ENCODE measurements at places on chromosomes 1 and 21.

DNA sequence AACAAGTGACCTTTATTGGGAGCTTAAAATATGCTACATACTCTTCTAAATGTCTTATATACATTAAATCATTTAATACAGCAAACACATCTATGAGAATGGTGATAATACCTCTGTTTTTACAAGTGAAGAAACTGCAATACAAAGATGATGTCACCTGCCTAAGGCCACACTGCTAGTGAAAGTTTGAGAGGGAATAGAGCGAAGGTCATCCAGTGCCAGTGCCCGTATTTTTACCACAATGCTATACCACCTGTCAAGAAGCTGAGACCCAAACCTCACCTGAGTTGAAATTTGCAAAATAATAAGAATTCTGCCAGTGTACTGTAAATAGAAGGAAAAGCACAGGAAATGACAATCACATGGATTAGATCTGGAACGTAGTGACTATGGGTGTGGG lies 200.4 kb upstream of the TMPRSS15 start:
- DNase-seq = no peak

DNA sequence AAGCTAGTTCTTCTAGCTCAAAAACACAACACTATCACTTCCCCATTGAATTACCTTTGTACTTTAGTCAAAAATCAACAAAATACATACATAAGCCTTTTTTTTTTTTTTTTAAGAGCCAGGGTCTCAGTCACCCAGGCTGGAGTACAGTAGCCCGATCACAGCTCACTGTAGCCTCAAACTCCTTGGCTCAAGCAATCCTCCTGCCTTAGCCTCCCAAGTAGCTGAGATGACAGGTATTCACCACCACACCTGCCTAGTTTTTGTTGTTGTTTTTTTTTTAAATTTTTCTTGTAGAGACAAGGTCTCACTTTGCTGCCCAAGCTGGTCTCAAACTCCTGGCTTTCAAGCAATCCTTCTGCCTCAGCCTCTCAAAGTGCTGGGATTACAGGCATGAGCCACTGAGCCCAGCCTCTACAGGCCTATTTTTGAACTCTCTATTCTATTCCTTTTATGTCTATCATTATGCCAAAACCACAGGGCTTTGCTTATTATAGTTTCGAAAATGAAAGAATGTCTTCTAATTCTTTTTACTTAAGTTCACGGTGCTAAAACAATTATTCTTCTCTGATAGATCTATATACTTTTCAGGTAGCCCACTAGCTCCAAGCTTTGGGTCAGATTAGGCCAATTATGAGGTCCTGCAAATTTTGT lies 29.6 kb downstream of the GPBP1L1 start:
- no peak for DNase-seq

DNA sequence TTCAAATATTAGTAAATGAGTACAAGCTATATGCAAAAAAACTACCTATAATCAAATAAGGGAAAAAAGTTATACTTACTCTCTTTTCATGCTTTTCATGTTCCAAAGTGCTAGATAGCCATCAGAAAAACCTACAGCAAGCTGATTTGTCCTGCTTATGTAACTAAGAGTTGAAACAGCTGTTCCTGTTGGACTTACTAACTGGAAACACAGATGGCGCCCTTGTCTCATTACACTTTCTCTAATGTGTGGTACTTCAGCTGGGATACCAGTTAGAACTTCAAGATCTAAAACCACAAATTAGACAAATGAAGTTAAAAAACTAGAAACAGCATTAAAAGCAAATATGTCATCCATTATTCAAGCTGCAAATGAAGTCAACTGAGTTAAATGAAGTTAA lies 24.3 kb downstream of the AHCTF1 start:
- no peak for DNase-seq

DNA sequence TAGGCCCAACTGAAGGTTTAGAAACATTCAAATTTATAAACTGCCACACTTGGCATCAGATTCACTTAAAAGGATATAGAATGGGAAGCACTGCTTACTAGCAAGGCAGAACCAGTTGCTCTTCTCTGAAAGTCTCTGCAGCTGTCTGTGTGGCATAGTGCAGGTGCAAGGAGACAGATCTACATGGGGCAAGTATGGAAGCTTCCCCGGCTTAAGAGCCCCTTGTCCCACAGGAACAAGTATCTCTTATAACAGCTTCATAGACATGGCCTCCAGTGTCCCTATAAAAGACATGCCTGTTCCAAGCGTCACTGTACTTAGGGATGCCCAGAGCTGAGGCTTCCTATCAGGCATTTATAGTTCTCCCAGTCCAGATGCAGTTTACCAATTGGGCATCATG lies 26.5 kb downstream of the ZBTB8B start:
- no peak for DNase-seq

DNA sequence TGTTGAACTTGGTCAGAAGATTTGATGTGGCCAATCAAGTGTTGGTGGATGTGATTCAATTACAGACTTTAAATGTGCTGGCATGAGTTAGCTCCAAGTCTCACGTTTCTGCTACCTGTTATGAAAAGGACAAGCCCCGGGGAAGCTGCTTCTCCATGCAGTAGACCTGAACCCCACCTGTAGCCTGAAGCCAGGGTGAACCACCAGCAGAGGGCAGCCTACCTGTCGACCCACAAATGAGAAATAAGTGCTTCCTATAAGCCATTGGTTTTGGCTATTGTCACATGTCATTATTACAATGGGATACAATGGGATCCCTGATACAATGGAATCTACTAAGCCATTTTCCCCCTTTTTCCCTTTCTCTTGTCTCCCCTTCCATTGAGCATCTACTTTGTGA lies 230.2 kb downstream of the PRDM2 start:
- peak; percentile 8 for DNase-seq

DNA sequence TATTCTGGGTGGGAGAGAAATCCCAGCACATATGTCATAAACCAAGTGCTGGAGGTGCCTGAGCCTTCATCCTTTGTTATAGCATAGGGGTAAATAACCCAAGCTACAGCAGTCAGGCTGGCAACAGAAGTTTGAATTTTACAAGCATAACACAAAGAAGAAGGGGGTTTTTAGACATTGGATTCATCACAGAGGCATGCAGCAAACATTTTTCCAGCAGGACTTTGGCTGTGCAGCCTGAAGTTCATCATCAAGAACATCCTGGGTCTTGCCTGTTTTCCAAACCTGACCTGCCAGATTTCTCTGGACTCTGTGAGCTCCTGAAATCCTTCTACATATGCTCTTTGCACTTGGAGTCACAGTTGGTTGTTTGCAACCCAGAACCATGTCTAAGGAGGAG lies 16.2 kb downstream of the PTGER3 start:
- DNase-seq = no peak

DNA sequence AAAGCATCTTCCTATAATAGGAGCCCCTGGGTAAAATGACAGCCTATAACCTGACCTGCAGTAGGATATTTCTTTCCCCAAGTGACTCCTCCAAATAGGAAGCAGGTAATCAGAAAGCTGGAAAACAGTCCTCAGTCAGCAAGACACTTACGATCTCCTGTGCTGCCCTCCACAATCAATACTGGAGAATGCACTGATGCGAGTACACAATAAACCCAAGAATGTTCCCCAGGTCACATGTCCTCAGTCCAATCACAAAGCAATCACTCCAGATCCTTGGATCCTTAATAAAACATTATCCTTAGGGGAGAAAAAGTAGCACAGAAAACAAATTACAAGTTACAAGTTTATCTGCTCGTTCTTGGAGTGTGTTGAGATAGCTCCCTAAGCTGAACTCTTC lies 233.1 kb downstream of the SLC45A1 start:
- no peak for DNase-seq

DNA sequence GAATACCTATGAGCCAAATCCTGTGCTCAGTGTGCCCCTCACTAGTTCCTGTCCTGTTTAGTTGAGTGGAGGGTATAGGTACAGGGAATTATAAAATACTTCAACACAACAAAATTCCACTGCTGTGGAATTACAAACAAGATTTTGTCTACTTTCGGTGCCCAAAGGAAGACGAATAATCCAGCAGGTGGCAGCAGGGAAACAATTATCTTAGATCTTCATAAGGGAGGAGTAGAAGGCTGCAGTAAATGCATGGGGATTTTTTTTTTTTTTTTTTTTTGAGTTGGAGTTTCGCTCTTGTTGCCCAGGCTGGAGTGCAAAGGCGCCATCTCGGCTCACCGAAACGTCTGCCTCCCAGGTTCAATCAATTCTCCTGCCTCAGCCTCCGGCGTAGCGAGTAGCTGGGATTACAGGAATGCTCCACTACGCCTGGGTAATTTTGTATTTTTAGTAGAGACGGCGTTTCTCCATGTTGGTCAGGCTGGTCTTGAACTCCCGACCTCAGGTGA lies 2.0 kb upstream of the PIP5K1A start:
- no peak for DNase-seq

GRCh38 chr1:65255035-65255655 lies 54.2 kb upstream of the DNAJC6 start:
- DNase-seq = no peak

DNA sequence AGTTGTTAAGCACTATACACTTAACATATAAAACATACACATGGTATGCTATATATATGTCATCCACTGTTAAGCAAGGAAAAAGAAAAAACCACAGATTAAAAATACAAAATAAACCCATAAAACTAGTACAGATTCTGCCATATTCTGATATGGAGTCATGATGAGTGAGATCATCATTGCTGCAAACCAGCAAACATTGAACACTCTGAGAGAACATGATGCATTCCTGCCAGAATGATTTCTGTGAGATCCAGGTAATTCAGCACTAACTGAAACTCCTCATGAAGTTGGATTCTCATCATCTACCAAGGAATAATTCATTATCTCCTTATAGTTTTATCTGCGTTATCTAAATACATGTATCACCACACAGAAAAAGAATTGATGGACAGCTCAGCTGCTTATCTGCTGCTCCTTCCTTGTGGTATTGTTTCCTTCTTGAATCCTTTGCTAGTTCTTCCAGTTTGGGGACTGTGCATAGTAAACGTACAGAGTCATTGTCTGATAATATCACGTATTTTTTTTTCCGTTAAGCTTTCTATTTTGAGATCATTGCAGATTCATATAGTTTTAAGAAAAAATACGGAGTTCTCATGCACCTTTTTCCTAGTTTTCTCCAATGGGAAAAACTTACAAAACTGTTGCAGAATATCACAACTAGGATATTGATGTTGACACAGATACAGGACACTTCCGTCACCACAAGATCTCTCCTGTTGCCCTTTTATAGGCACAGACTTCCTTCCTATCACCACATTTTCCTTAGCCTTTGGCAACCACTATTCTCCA lies 9.3 kb downstream of the RAB4A start:
- no peak for DNase-seq

GRCh38 chr1:185520188-185520920 lies 203.3 kb upstream of the IVNS1ABP start:
- no peak for DNase-seq

DNA sequence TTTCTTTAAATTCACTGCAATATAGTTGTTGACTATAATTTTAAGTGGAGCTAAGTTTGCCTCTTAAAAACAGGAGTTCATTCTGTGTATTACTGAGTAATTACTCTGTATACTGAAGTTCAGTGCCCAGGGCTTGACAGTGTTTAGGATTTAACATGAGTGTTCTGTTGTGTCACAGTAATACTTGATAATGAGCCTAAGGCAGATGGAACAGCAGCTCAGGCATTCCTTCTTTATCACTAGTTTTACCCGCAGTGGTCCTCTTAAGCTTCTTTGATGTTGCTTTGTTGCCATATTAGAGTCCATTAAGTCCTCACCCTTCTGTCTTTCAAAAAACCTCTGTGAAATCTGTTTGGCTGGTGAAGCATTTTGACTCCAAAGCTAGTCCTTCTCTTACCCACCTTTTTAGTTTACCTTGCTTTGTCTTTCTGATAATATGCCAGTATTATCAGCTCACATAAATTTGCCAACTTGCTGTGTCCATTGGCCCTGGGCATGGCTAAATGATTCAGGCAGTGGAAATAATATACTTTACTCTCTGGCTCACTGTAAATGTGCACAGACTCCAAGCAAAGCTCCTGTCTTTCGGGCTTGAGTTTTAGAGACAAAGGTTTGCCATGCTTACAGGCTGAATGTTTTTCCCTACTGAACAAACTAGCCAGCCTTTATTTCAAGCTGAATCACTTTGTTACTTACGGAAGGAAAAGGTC lies 17.7 kb downstream of the HIPK1 start:
- DNase-seq = no peak

GRCh38 chr1:112743174-112744008 lies 28.3 kb upstream of the PPM1J start:
- DNase-seq = no peak

DNA sequence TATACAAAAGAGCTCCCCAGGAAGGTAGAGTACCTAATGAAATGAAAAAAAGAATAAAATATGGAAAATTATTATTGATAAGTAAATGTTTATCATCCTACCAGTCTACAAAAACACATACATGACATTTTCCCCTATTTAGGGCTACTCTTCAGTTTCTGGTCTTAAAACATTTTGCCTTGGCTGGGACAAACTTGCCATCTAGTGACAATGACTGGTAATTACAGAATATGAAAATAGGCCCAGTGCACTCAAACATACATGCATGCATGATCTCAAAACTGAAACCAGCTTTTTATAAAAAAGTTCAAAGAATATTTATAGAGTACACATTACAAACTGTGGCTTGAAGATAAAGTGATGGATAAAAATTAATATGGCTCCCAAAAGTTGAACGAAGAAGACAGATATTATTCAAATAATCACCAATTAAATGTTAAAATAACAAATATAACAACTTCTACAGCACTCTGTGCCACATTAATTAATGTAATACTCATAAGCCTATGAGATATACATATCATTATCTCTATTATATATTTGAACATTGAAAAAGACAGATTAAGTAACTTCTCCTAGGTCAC lies 10.5 kb upstream of the RNPC3 start:
- DNase-seq = no peak

GRCh38 chr1:67058761-67059160 lies 4.8 kb upstream of the SLC35D1 start:
- no peak for DNase-seq

- no peak for DNase-seq
Measured at GRCh38 chr1:226972931-226973330, 32.8 kb downstream of the COQ8A start.

DNA sequence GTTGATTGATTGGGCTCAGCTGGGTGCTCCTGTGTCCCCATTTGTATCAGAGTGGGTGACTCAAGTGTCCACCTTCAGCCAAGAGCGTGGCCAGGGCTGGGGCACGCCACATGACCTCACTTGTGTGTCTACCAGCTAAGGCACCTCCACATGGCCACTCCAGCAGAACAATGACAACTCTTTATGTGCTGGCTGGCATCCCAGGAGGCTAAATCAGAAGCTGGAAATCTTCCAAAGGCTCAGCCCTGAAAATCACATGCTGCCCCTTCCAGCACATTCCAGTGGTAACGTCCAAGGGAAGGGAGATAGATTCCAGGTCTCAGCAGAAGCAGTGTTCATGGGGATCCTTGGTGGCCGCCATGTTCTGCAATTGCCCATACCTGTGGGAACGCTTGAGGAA lies 585.5 kb downstream of the AJAP1 start:
- DNase-seq = no peak
